Choroid plexus epithelial cell (primary cell): ENCODE measurements at places on chromosomes 5 and 9.

- DNase-seq = no peak
These were observed 50.1 kb upstream of the SIMC1 start for GRCh38 chr5:176188085-176188484.

- DNase-seq = no peak
These were observed 24.0 kb upstream of the DAB2IP start for GRCh38 chr9:121627427-121627826.

DNA sequence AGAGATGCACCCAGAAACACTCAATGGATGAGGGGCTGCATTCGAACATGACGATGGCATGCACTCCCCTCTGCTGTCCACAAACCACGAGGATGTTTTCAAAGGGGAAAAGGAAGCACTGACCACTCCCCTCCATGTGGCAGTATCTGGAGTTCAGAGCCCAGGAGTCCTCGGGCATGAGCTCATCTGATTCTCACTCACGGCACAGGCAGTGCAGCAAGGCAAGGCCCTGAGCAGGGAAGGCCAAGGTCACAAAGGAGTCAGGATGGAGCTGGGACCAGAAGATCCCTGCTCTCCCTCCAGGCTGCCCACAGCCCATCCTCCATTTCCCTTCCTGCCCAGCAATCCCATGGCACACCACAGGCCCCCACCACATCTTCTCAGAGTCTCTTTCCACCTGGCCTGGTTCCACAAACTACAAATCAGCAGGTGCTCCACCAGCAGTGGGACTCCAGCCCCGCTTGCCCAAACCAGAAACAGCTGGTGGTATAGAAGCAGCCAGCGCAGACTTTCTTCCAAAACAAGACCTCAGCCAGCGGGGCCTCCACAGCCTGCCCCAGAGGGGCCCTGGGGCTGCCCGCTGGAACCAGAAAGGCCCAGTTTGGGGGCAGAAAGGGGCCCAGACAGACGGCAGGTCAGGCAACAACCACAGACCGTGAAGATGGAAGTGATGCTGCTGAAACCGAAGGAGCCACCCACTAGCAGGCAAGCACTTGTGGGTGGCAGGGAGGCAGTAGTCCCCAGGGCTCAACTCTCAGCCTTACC, 12.2 kb downstream of the TNIP1 start:
- DNase-seq = no peak

GRCh38 chr5:67245259-67245846, 48.8 kb upstream of the CD180 start:
- no peak for DNase-seq

- peak; percentile 6 for DNase-seq
These were observed 214.2 kb downstream of the TRIM32 start for GRCh38 chr9:116901260-116901659.

GRCh38 chr5:145925353-145925752, 11.0 kb upstream of the SH3RF2 start:
- DNase-seq = peak; percentile 86

DNA sequence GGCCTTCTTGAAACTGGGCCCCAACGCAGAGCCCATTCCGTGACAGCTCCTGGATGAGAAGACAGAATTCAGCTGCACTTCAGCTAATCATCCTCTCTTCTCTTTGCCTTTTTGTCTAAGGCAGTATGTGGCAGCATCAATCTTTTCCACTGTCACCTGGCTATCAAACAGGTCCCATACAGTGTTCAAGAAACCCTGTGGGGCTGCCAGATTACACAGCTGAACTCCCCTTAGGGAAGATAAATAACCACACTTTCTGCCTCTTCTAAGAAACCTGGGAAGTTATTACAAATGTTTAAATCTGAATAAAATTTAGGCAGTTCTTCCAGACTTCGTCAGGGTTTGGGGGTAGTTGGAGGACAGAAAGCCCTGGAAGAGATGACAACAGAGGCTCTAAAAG, 61.0 kb downstream of the SPEF2 start:
- no peak for DNase-seq

- DNase-seq = peak; percentile 58
These were observed 1.4 kb downstream of the ADAMTS2 start for GRCh38 chr5:179343719-179344430.

GRCh38 chr5:60280943-60281342, 387.4 kb upstream of the PDE4D start:
- DNase-seq = no peak

DNA sequence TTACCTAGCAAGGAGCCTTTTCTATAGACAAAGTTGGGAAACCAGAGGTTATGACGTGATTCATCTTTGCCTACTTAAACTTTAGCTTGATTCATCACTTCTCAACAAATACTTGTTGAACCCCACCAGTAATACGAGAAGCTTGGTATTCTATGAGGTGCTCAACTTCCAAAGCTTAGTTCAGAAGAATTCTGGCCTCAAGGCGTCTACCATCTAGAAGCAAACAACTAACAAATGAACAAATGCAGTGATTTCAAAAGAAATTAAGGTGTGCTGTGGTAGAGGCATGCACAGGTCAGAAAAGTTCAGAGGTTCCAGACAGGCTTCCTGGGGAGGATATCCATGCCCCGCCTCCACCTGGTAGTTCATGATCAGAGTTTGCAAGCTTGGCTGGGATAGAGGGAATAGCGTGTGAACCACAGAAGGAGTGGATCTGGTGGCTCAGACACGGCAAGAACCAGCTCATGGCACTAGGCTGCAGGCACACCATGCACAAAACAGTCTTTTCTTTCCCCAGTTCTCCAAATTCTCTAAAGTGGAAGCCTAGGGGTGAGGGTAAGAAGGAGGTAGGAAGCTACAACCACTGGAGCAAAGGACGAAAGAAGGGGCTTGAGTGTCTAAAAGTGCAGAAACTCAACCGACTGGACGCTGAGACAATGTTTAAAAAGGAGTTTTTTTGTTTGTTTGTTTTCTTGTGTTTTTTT, 473.0 kb downstream of the RAB3C start:
- no peak for DNase-seq
